Stimulated activated CD8-positive, alpha-beta memory T cell treated with anti-CD3 and anti-CD28 coated beads, Interleukin-2, amount 100 ng/mL, for 48 hours (primary cell): ENCODE measurements at places on chromosomes 1 and 21.

DNA sequence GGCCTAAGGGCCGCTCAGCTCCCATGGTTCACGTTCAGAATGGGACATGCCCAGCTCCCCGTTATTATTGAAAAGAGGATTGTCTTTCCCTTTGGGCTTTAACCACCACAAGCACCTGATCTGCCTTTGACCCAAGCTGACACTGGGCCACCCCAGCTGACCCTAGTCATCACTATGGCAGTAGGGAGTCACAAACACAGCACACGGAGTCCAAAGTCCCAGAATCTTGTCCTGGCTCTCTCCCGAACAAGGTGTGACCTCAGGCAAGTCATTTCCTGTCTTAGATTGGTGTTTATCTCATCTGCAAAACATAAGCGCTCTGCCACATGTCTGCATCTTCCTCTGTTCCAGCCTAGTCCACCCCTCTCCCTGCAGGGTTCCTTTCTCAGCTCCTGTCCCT is 31.5 kb downstream of the IGFN1 start:
- no peak for DNase-seq

GRCh38 chr21:45982758-45983648 is 1.4 kb downstream of the COL6A1 start:
- no peak for DNase-seq

- DNase-seq = peak; percentile 11
Observed at GRCh38 chr1:215665215-215665614, 98.1 kb downstream of the KCTD3 start.

DNA sequence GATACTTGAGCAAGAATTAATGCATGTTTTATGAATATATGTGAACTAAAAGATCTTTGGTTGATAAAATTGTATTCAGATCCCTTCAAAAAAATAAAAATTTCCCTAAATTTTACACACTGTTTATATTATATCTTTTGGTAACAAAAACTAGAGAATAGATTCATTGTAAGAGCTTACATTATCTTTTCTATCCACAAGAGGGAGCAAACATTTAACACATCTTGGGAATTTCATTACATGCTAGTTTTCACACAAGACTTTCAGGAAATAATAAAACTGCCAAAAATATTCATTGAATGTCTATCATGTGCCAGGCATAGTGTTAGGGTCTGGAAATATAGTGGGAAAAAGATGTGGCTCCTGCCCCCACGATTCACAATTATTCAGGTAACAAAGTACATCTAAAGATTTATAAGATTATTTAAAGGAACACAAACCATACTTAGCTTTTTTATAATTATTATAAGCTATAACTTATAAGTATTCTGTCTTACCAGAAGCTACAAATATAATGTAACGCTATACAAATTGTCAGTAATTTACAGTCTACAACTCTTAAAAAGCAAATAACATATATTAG is 30.6 kb downstream of the FAF1 start:
- no peak for DNase-seq

GRCh38 chr1:106754957-106755356 is 301.5 kb upstream of the PRMT6 start:
- no peak for DNase-seq

GRCh38 chr1:155013632-155014031 is 11.0 kb downstream of the ZBTB7B start:
- no peak for DNase-seq

DNA sequence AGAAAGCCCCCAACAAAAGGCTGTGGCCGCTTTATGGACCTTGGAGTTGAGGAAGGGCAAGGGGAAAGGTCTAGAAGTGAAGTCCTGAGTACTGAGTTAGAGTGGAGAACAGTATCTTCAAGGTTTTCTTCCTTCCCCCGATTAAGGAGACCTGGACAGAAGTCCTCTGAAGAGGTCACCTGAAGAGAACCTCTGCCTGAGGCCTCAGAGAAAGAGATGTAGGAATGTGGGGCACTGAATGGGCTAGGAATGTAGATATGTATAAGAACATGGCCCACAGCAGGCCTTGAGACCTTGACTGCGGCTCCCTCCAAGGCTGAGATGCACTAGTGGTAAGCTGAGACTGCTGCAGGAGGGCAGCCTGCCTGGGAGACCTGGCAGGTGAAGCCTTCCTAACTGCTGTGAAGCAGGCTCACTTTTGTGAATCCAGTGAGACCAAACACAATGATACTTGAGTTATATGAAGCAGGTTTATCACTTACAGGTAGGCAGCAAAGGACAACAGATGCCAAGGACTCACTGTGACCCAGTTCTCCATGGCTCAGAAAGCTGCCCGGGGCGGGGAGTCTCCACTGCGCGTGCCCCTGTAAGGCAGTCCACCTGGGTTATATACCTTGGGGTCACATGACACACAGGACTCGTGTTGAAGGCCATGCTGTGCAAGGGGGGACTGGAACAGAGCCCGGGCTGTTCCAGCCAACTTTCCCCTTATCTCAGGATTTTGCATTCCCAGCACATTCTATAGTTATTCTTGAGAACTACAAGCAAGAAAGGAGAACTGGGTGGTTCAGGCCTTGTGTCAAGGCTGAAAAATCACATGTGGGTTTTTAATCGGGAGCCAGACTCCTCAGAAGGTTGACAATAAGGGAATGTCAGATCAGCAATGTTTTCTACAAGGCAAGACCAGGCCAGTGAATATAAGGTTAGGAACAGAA is 78.8 kb upstream of the PPM1J start:
- no peak for DNase-seq

DNA sequence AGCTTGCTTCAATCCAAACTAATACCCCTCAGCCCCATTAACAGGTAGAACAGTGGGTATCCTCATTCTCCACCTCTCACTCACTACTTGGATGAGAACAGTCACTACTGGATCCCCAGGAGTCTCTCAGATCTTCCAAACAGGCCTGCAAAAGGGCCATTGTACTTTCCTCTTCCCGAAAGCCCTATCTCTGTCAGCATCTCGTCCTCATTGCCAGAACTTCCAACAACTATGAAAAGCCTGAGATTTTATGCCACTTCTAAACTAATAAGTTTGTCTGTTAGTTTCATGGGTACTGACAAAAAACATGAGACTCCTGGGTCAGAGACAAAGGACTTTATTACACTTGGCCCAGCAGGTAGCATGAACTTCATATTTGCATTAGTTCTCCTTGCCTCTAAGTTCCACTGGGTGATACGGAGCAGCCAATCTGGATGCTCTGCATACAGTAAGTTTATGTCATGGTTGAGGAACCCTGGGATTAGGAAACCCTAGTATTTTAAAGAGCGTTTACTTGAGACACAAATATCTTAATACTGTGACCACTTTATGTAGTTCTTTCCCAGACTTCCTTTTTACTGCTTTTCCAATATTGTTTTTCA is 38.1 kb downstream of the VANGL2 start:
- no peak for DNase-seq

DNA sequence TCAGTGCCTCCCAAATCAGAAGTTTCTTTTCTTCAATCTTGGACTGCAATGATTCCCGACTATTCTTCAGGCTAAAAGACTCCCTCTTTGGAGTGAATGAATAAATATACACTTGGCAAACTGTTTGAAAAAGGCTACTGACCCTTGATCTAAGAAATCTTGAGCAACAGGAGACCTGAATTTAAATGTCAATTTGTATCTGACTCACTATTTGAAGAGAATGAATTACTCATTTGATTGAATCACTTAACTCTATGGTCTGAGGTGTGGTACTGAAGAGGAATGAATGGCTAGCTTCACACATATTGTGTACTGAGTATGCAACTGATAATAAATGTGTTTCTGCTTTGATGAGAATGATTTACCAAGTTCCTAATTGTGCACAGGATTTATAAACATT is 4.6 kb upstream of the SMG7 start:
- DNase-seq = no peak

GRCh38 chr1:160244209-160244608 is 18.1 kb downstream of the DCAF8 start:
- no peak for DNase-seq

DNA sequence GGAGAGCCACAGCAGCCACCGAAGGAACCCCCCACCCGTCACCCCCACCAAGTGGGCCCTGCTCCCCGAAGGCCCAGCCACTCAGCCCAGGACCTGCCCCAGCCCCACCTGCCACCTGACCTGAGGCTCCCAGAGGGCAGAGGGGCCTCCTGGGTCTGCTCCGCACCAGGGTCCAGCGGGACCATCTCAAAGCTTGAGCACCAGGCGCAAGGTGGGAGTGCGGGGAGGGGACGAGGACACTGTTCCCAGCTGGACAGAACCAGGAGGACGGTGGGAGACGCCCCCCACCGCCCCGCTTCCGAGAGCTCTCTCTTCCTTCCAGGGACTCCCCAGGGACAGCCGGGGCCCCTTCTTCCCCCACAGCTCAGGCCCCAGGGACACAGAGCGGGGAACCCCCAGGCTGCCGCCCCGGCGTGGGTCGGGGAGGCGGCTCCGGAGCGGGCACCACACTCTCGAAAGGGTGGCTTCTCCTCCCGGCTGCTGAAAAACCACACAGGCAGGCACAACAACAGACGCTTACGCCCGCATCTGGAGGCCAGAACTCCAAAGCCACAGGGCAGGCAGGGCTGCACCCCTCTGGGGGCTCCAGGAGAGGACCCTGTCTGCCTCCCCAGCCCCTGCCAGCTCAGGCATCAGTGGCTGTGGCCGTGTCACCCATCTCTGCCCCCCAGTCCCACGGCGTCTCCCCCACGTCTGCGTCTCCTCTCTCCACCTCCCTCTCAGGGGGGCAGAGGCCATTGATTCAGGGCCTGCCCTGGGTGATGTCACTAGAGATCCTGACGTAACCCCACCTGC is 1.9 kb upstream of the TTLL10 start:
- DNase-seq = peak; percentile 26

GRCh38 chr1:215789981-215790380 is 222.9 kb downstream of the KCTD3 start:
- no peak for DNase-seq

DNA sequence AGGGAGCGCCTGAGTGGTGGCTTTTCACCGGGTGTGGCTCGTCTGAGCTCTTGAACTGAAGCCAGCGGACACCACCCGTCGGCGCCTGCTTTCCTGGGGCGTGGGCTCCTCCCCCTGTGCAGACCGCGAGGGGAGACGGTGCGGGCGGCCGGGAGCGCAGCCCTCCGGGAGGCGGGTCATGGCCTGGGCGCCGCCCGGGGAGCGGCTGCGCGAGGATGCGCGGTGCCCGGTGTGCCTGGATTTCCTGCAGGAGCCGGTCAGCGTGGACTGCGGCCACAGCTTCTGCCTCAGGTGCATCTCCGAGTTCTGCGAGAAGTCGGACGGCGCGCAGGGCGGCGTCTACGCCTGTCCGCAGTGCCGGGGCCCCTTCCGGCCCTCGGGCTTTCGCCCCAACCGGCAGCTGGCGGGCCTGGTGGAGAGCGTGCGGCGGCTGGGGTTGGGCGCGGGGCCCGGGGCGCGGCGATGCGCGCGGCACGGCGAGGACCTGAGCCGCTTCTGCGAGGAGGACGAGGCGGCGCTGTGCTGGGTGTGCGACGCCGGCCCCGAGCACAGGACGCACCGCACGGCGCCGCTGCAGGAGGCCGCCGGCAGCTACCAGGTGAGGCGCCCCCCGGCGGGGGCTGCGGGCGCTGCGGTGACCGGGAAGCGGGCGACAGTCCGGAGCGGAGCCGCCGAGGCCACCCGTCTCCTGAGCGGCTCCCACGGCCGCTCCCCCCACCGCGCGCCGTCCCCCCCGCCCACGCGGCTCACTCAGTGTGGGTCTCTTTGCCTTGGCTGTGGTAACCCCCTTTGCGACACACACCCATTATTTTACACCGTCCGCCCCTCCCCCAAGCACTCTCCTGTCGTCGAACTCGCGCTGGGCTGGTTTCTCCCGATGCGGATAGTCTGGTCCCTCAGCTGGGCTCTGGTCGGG is at the start of gene TRIM58:
TSS of gene TRIM58 (plus strand) at position 119 of the 916 bp plus-strand sequence. CDS start at position 179, 60 bp downstream.
- no peak for DNase-seq

GRCh38 chr1:79852004-79852403 is 845.5 kb upstream of the ADGRL4 start:
- no peak for DNase-seq

DNA sequence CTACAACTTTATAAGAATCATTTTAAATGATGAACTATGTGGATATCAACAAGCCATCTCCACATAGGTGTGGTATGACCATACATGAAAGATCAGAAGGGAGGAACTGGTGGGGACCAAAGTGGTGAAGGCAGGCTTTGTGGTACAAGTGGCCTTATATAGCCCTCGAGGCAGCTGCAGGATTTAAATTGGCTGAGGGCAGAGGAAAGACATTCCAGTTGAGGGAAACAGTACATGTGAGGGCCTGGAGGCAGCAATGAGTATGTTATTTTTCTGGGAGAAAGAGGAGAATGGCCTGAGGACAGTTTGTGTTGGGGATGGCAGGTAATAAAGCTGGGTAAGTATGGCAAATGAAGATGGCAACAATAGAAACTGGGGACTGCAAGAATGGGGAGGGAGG is 17.1 kb downstream of the OSCP1 start:
- no peak for DNase-seq

- no peak for DNase-seq
Observed at GRCh38 chr1:41564741-41565475, 80.4 kb upstream of the EDN2 start.

DNA sequence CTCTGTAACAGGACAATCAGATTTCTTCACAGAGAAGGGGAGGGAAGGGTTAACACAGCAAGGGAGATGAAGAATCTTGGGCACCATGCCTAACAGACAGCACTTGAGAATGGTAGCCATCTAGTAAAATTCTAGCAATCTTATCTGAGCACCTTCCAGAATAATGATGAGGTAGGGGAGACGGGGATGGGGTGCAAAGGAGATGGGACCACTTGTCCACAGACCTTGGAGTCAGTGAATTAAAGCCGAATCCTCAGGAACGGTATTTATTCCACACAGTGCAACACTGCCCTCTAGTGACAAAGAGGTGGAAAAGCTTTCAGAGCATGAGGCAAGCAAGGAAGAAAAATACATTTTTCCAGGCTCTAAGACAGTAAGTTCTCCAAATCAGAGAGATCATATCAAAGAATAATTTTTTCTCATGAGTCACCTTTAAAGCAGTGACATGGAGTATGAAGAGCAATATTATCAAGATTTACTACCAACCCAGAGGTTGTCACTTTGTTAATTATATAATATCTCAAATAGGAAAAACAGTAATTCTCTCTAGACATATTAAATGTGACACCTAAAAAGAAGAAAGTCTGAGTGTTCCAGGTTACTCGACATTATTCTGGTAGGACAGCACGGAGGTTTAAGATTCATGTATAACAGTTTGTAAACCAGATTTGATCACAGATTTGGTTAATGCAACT is 43.3 kb upstream of the LPAR3 start:
- DNase-seq = no peak

DNA sequence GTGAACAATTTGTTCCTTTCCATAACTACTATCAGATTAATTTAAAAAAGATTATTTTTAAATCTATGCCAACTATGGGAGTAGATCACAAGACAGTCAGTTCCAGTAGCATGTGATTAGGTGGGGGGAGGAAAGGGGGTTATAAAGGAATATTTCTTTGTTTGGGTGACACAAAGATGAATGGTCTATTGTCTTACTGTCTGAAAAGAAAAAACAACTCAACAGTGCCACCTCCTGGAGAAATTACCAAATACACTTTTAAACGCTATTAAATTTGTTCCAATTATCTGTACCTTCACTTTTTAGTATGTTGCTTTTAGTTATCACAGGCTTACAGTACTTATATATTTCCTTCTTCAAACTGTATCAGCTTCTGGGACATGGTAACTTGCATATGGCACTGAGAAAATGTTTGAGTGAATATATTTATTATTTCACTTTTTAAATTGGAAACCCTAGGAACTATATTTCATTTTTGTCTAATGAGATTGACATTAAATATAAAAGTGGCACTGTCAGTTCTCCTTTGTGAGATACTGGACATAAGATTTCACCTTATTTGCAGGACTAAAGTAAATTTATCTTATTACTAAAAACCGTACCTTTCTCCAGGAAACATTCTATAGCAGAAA is 1.7 kb upstream of the SORT1 start:
- DNase-seq = no peak

GRCh38 chr21:46161633-46162592 is 6.5 kb upstream of the FTCD start:
- no peak for DNase-seq

GRCh38 chr1:14781811-14782210 is 183.3 kb downstream of the KAZN start:
- no peak for DNase-seq
